Small intestine (tissue), 16 donors: ENCODE measurements at places on chromosomes 2 and 18. TPM values are rescaled to one million over a fixed set of nuclear protein-coding genes. Genes with fewer than 3 reads are reported as not detected.

- DNase-seq, result peak; percentile 68
Measured at GRCh38 chr2:42493468-42494354, at the start of gene KCNG3. Gene KCNG3 (minus strand): TSS chr2:42493982. CDS start chr2:42493501, 481 bp downstream.

GRCh38 chr2:168450732-168451131 is 5.3 kb upstream of the CERS6 start:
- no peak for DNase-seq

DNA sequence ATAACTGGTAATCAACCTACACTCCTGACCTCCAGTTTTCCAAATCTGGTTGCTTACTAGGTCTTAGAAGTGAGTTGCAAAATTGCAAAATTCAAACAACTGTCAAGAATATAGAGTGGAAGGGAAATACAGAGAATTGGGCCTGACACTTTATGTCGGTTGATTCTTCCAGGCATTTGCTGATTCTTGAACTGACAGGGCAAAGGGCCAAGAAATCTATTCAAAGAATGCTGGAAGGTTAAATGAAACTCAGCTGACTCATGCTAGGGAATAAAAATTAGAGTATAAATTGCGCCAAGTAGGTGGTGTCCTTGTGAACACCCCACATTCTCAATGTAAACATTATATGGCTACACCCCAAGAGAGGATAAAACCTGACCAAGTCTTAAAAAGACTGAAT is 21.5 kb upstream of the ZSCAN30 start:
- DNase-seq, result no peak

- DNase-seq, result no peak
Measured at GRCh38 chr2:96088340-96089335, 27.7 kb downstream of the ADRA2B start.

DNA sequence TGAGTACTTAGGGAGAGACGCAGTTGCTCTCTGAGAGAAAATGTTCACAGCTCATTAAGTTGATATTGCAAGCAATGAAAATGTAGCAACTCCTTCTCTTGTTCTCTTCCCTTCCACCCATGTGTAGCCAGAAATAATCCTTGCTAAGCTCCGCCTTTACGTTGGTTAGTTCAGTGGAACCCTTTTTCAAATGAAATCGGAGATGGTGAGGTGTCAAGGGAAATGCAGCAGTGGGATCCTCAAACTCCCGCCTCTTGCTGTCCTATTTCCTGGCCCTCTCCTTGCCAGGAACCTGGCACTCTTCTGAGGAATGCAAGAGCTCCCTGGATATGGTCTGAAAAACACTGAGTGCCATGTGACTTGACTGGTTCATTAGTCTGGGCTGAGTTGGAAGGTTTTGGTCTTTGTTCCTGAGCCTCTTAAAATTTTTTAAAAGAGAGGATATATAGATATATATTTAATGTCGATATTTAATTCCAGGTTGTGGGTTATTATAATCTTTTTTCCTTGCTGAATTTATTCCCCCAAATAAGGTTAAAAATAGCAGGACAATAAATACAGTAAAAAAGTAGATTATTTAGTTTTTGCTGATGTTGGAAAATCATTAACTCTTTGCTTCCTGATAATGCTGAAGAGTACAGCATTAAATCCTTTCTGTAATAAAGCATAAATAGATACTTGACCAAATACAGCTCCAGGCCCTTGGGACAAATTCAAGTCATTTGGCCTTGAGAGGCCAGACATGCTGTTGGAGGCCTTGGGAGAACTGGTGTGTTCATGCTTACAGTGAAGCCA is 116.2 kb downstream of the EML6 start:
- DNase-seq, result no peak

The KCNK3 gene
- 0.27 TPM for polyA plus RNA-seq

The TTL gene
- 9.7 TPM for polyA plus RNA-seq
